Body of pancreas (tissue), 4 donors: ENCODE measurements at places on chromosomes 3 and 15. TPM values are rescaled to one million over a fixed set of nuclear protein-coding genes. Genes with fewer than 3 reads are reported as not detected.

CCDC9B gene
- 26.4 TPM for total RNA-seq

ARHGEF26 gene
- total RNA-seq, result 16.9 TPM

TIGIT gene
- not detected for total RNA-seq

CKMT1B gene
- 13.5 TPM for total RNA-seq

AMOTL2 gene
- 65.1 TPM for total RNA-seq

ISL2 gene
- not detected for total RNA-seq

GNB5 gene
- total RNA-seq, result 15.8 TPM

MYH15 gene
- total RNA-seq, result not detected

P2RY1 gene
- total RNA-seq, result 5.4 TPM

TRH gene
- total RNA-seq, result not detected

SAMMSON gene
- total RNA-seq, result 2.1 TPM

AGBL1 gene
- total RNA-seq, result not detected

PDZRN3 gene
- total RNA-seq, result 18.9 TPM

NEK10 gene
- 0.78 TPM for total RNA-seq

UBP1 gene
- 121 TPM for total RNA-seq

GOLGA6B gene
- total RNA-seq, result not detected

EAF2 gene
- 16.8 TPM for total RNA-seq

ZNF502 gene
- total RNA-seq, result 2.3 TPM

LMAN1L gene
- total RNA-seq, result not detected

FBXW12 gene
- 23.7 TPM for total RNA-seq

CCDC51 gene
- total RNA-seq, result 0.33 TPM

SLC25A20 gene
- 31.4 TPM for total RNA-seq

ROPN1 gene
- total RNA-seq, result not detected

HESX1 gene
- total RNA-seq, result not detected

DLEC1 gene
- 0.78 TPM for total RNA-seq

LRRIQ4 gene
- total RNA-seq, result not detected

RTP4 gene
- 3.6 TPM for total RNA-seq

SMCO1 gene
- not detected for total RNA-seq

SMAD6 gene
- 25.4 TPM for total RNA-seq

CHRD gene
- total RNA-seq, result 50.4 TPM

FILIP1L gene
- total RNA-seq, result 27.8 TPM

PARP15 gene
- not detected for total RNA-seq

MME gene
- total RNA-seq, result 3.4 TPM

VPS18 gene
- 10.9 TPM for total RNA-seq

CLDN18 gene
- total RNA-seq, result 2.0 TPM

IL17RE gene
- total RNA-seq, result 18.2 TPM
